Esophagus squamous epithelium (tissue), 5 donors: ENCODE measurements at places on chromosomes 16 and 17.

DNA sequence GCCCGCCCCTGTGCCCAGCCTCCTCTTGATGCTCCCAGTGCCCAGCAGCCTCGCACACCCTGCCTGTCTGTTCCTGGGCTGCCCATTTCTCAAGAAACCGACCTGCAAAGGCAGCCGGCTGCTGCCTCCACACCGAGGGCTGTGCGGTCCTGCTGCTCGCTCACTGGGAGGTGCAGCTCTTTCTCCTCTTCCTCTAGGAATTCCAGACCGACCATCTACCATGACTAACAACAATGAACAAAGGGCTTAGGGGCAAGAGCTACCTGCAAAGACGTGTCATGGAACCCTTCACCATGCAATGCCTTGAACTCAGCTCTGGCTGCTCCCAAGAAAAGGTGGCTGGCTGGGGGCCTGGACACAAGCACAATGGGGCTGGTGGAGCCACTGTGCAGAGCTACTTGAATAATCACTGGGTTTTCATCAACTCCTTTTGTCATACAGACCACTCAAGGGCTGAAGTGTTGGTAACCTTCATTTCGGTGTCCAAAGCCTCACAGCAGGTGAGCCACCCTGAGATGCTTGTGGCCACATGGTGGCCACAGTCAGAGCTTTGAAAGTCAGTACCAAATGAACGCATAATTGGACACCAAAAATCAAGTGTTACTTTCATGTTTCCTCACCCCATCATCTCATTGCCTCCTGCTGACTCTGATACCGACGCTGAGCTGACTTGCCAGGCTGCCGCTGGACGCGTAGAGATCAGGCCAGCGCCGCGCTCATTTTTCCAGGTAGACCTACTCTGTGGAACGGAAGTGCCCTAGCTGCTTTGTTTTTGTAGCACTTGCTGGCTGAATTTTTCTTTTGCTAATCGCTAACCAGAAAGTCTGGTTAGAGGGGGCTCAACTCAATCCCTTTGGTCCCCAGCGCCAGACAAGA, 19.8 kb downstream of the CYB561 start:
- H3K27me3 ChIP-seq, result no peaks in the 10 kb centered on the region
- DNase-seq, result no peak
- H3K4me1 ChIP-seq, result peaks cover 26% of the 10 kb centered on the region
- H3K27ac ChIP-seq, result no peak overlapping the region

DNA sequence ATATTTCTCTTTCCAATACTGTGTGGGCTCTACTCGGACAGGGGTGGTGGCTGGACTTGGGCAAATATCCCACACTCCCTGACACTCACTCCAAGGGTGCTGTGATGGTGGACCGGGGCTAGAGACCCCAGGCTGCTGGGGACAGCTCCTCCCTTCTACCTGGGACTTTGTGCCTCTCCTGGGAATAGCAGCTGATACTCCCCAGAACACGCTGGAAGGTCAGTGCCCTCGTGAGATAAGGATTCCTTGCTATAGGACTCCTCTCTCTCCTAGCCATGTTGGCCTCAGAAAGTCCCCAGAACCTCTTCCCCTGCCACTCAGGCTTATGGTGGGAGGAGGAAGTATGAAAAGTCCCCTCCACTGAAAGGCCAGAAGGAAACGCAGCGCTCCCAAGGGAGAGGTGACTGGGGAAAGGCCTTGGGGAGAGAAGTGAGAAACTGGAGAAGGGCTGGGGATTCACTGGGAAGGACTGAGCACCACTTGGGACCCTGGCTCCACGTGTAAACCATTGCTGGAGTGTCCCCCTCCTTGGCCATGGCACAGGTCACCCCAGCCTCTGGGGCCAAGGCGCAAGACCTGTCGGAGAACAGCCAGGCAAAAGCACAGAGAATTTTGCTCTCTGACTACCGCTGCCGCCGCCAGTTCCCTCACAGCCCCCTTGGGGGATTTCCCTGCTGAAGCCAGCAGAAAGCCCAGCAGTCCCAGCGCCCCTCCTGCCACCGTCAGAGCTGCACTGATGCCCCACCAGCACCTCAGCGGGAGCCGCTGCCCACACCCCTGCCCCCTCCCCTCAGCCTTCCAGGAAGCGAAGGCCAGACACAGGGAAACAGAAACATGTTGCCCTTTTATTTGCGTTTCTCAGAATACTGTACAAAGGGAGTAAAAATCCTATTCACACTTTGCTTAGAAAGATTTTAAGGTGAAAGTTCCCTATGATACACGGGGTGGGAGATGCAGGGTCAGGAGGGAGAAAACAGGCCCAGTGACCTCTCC, 2.1 kb upstream of the GSDMB start:
- H3K27ac ChIP-seq, result peak overlapping the region; percentile 25
- H3K27me3 ChIP-seq, result no peaks in the 10 kb centered on the region
- no peak for DNase-seq
- H3K4me3 ChIP-seq, result no peak overlapping the region

DNA sequence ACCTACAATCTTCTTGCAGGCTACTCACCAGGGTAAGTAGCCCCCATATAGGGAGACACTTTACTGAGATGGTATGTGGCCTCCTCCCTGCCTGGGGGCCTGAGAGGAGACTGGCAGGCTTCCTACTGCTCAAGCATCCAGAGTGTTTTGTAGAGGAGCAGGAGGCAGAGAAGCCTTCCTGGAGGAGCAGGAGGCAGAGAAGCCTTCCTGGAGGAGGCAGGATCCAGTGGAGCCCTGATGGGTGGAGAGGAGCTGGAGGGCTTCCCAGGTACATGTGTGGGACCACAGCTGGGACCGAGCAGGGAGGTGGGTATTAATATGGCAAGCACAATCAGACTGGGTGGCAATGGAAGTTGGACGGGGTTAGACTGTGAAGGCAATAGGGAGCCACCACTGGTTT, 2.1 kb upstream of the ADGRG5 start:
- H3K36me3 ChIP-seq, result no peaks in the 10 kb centered on the region
- no peak for DNase-seq
- no peak overlapping the region for H3K4me3 ChIP-seq
- H3K27ac ChIP-seq, result no peak overlapping the region

GRCh38 chr16:25177831-25178688, 38.7 kb upstream of the AQP8 start:
- H3K4me1 ChIP-seq, result no peaks in the 10 kb centered on the region
- DNase-seq, result no peak
- peaks cover 5% of the 10 kb centered on the region for H3K36me3 ChIP-seq
- no peaks in the 10 kb centered on the region for H3K27me3 ChIP-seq
- no peak overlapping the region for H3K4me3 ChIP-seq

- H3K27ac ChIP-seq, result no peak overlapping the region
- H3K4me1 ChIP-seq, result peaks cover 3% of the 10 kb centered on the region
- no peaks in the 10 kb centered on the region for H3K27me3 ChIP-seq
- no peak overlapping the region for H3K4me3 ChIP-seq
- no peak for DNase-seq
- no peaks in the 10 kb centered on the region for H3K36me3 ChIP-seq
Observed at GRCh38 chr16:12557786-12558185, 245.9 kb downstream of the CPPED1 start.

DNA sequence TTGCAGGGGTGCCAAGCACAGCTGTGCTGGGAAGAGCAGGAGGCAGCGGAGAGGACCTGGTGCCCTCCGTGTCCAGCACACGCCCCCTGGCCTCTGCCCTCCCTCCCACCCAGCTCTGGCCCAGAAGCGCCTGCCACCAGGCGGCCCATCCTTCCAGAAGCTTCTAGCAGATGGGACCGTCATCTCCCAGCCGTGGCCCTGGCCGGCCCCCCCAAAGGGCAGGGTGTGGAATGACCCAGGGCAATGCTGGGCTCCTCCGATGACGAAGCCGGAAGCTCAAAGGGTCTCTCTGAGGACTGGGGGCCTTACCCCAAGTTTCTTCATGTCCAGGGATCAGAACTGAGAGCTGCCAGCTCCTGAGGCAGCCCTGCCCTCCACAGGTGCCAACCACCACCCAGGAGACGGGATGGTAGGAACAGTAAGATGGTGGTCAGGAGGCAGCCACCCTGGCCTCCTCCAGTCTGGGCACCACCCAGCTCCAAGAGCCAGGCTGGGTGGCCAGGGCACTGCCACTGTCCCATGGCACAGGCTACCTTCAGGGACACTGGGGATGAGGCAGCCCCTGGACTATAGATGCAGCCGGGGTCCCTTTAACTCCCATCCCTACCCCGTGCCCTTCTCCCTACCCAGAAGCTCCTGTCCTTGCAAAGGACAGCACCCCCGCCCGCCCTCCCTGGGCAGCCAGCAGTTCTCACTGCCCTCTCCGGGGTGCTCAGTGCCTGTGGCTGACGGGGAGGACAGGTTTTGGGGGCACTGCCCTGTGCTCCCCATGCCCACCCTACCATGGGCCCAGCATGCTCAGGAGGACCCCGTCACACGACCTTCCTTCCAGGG, 6.5 kb upstream of the CDH15 start:
- H3K4me1 ChIP-seq, result peaks cover 8% of the 10 kb centered on the region
- H3K27me3 ChIP-seq, result peaks cover 13% of the 10 kb centered on the region
- DNase-seq, result no peak
- H3K27ac ChIP-seq, result no peak overlapping the region

DNA sequence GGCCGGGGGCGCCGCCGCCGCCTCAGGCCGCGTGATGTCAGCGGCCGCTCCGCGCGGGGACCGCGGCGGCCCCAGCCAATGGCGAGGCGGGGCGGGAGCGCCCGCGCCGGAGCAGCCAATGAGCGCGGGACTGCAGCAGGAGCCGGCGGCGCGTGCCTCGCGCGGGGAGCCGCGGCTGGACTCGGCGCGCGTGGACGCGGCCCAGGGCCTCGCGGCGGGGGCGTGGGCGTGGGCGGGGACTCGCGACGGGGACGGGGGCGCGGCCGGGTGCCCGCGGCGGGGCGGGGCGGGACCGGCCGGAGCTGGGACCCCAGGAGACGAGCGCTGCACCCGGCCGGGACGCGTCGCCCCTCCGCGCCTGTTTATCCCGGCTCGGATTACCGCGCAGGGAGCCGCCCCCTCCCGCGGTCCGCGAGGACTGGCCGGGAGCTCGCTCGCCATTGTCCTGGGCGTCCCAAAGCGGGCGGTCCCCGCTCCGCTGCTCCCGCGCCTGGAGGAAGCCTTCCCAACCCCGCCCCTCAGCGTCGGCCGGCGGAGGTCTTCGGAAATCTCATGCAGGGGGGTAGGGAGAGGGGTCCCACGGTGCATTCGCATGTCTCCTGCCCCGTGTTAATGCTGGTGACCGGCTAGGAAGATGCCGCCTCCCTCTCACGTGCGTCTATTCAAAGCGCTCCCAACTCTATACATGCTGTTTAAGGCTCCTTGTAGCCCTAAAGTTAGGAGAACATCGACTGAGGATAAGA, at the start of gene RNF157:
TSS of gene RNF157 (minus strand) at position 33 of the 743 bp plus-strand sequence. CDS start 253 bp downstream, outside the sequence.
- DNase-seq, result no peak
- no peaks in the 10 kb centered on the region for H3K27me3 ChIP-seq
- peak within 1 kb of the TSS; percentile 53 for H3K4me3 ChIP-seq
- H3K4me1 ChIP-seq, result peaks cover 9% of the 10 kb centered on the region
- no peaks in the 10 kb centered on the region for H3K36me3 ChIP-seq

DNA sequence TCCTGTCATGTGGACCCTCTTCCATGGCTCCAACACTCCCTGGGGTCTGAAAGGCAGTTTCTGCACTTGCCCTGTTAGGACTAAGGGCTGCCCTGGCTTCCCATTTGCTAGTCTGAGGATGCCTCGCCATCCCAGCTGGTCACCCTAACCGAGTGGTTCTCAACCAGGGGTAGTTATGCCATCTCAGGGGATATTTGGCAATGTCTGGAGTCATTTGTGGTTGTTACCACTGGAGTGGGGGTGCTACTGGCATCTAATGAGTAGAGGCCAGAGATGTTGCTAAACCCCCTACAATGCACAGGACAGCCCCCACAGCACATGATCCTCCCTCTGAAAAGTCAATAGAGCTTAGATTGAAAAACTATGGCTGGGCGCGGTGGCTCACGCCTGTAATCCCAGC, 26.9 kb upstream of the CDH1 start:
- no peaks in the 10 kb centered on the region for H3K4me1 ChIP-seq
- H3K27ac ChIP-seq, result no peak overlapping the region
- H3K27me3 ChIP-seq, result no peaks in the 10 kb centered on the region
- no peak for DNase-seq

DNA sequence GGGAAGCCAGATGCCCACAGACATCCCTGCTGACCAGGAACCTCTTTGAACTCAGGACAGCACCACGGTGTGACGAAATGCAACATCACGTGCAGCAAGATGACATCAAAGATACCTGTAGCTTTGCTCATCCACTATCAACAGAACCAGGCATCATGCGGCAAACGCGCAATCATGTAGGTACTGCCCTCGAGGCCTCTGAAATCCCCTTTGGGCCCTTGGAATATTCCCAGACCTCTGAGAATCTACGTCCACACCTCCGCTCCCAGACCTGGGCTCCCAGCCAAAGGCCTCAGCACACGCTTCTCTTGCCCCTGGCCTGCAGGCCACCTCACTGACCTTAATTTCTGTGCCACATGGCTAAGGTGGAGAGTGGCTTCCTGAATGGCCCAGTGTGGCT, 7.3 kb downstream of the CX3CL1 start:
- H3K4me1 ChIP-seq, result peaks cover 12% of the 10 kb centered on the region
- no peak for DNase-seq
- H3K27me3 ChIP-seq, result no peaks in the 10 kb centered on the region
- no peak overlapping the region for H3K4me3 ChIP-seq

GRCh38 chr17:47902039-47902744, 6.2 kb downstream of the SP2 start:
- H3K27me3 ChIP-seq, result no peaks in the 10 kb centered on the region
- no peak overlapping the region for H3K4me3 ChIP-seq
- peaks cover 27% of the 10 kb centered on the region for H3K4me1 ChIP-seq
- H3K36me3 ChIP-seq, result no peaks in the 10 kb centered on the region

DNA sequence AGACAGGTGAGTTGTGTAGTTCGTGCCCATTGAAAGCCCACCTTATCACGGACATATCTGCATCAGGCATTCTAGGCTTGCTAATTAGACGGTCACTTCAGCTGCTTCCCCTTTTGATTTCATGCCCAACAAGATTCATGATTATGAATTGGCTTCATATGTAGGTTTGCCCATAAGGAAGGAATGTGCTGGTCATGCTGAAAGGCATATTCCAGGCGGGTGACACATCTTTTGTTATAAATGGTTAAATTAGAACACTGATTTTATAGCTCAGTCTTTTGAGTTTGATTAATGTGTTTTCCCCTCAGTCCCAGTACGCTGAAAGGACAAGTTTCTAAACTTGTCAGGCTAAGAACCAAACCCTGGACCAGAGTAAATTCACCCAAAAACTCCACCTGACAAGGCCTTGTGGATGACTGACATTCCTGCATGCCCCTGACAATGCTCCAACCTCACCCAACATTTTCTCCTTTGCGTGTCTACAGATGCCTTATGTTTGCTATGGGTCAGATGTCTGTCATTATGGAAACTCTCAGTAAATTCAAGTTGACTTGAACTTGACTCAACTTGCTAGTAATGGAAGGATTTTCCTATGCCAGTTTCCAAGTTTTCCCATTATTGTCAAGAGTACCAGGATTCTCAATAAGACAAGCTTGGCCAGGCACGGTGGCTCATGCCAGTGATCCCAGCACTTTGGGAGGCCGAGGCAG, 421.9 kb downstream of the PMP22 start:
- no peak overlapping the region for H3K27ac ChIP-seq
- DNase-seq, result no peak
- H3K4me1 ChIP-seq, result peaks cover 4% of the 10 kb centered on the region
- no peaks in the 10 kb centered on the region for H3K36me3 ChIP-seq
- H3K27me3 ChIP-seq, result no peaks in the 10 kb centered on the region
